ENCODE measurements at places on chromosomes 12 and 14. TPM values are rescaled to one million over a fixed set of nuclear protein-coding genes. Genes with fewer than 3 reads are reported as not detected.

DNA sequence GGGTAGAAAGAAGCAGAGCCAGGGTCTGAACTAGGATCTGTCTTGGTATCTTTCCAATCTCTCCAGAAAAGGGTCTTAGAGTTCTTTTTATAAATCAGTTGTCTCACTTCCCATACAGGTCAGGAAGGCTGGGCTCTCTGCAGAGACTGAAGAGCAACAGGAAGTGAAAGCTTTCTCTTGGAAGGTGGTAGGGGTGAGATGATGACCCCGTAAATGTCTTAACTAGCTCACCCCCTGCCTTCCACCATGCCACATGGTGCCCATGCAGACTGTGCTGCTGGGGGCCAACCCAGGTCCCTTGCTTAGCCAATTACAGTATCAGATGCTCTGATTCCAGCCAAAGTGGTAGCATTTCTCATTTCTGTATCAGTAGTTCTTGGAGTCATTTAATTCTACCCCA lies 17.6 kb upstream of the RASSF8 start:
- no peak for DNase-seq

DNA sequence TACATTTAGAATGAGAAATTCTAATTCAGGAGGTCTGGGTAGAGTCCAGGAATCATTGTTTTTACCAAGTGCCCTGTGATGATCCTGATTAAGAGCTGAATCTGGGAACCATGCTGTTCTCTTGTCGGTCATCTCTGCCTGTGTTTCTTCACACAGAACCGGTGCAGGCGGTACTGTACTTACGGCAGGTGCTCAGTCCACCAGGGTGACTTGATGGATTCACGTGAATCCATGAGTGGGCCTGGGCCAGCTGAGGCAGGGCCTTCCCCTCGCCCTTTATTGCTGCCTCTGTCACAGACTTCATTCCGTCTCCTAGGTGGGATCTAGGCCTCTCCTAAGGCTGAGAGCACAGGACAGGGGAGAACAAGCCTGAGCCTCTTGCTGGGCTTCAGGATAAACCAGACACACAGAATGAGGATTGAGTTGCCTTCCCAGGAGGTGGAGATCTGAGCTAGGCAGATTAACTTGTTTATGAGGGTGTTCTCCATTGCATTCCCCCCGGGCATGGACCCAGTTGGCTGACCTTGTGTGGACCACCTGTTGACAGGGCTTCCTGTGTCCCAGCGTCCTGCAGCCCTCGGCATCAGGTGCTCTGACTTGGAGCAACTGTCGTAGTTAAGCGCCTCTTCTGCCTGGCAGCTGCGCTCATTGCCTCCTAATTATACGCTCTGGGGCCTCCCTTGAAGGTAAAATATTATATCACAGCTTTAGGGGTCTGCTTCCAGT lies 42.1 kb downstream of the B4GALNT3 start:
- no peak for DNase-seq

GRCh38 chr12:112380663-112381405 lies 1.4 kb downstream of the HECTD4 start:
- DNase-seq = no peak

The CCDC198 gene
- not detected for total RNA-seq

DNA sequence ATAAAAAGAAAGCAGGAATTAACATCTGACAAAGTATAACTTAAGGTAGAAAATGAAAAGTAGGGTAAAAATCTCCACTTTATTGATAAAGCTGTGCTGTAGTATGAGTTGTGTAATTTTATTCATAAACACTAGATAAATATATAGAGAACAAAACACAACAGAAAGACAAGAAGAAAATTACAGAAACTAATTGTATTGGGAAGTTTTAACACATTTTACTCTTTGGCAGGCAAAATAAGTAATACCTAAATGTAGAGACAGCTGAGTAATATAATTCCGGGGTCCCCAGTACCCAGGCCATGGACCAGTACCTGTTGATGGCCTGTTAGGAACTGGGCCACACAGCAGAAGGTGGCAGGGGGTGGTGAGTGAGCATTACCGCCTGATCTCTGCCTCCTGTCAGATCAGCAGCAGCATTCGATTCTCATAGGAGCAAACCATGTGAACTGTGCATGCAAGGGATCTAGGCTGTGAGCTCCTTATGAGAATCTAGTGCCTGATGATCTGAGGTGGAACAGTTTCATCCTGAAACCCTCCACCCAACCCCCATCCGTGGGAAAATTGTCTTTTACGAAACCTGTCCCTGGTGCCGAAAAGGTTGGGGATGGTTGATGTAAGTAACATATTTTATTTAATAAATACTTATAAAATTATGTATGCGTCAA lies 84.4 kb upstream of the ETV6 start:
- DNase-seq = no peak

Data from fibroblast of villous mesenchyme (primary cell).